IMR-90 (cell line): ENCODE measurements at places on chromosomes 11 and 22. TPM values are rescaled to one million over a fixed set of nuclear protein-coding genes. Genes with fewer than 3 reads are reported as not detected.

GPHA2 gene
- polyA plus RNA-seq, result not detected in 2 replicates

SLC43A3 gene
- polyA plus RNA-seq, result 21.1 and 22.0 TPM in 2 replicates

PHETA2 gene
- polyA plus RNA-seq, result 10.0 and 10.9 TPM in 2 replicates

PLEKHB1 gene
- 0.79 and 0.86 TPM in 2 replicates for polyA plus RNA-seq

CREB3L1 gene
- 76.9 and 82.3 TPM in 2 replicates for polyA plus RNA-seq

GRCh38 chr11:41659985-41660384, 200.5 kb upstream of the LRRC4C start:
- no peak for DNase-seq

- DNase-seq, result no peak
Measured at GRCh38 chr11:113818426-113818825, 38.8 kb downstream of the CLDN25 start.

DNA sequence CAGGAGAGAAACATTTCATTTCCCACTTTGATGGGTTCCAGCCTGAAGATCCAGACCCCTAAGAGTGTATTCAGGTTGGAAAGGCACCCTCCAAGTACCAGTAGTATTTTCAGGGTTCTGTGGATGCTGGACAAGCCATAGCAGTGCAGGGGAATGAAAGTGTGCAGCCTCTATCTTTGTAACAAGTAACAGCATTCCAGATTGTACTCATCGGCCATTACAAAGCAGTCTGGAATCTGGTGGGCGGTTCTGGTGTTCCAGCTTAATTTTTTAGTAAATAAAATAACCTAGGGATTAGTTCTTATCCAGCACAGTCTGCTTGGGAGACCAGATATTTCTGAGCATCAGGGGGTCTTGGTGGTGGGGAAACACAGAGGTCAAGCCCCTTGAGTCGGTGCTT, 22.6 kb downstream of the APLNR start:
- peak; percentile 86 for DNase-seq

- DNase-seq, result no peak
Measured at GRCh38 chr22:27992294-27993165, 73.5 kb upstream of the PITPNB start.

GRCh38 chr11:93530468-93530826, 12.7 kb downstream of the SMCO4 start:
- no peak for DNase-seq

DNA sequence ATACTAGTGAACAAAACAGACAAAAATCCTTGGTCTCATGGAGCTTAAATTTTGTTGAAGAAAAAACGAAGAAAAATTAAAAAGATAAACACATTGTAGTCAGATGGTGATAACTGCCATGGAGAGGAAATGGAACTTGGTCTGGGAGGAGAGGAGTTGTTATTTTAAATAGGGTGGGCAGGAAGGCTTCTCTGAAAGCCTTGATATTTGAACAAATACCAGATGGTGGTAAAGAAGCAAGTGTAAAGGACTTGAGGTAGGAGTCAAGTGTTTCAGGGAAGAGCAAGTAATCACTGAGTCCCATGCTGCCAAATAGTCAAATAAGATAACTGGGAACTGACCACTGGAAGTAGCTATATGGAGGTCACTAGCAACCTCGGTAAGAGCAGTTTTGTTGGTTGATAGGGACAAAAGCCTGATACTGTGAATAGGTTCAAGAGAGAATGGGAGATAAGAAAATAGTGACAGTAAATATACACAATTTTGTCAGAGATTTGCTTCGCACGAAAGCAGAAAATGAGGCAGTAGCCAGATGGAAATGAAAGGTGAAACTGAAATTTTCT, 55.1 kb downstream of the SESN3 start:
- DNase-seq, result no peak

DNA sequence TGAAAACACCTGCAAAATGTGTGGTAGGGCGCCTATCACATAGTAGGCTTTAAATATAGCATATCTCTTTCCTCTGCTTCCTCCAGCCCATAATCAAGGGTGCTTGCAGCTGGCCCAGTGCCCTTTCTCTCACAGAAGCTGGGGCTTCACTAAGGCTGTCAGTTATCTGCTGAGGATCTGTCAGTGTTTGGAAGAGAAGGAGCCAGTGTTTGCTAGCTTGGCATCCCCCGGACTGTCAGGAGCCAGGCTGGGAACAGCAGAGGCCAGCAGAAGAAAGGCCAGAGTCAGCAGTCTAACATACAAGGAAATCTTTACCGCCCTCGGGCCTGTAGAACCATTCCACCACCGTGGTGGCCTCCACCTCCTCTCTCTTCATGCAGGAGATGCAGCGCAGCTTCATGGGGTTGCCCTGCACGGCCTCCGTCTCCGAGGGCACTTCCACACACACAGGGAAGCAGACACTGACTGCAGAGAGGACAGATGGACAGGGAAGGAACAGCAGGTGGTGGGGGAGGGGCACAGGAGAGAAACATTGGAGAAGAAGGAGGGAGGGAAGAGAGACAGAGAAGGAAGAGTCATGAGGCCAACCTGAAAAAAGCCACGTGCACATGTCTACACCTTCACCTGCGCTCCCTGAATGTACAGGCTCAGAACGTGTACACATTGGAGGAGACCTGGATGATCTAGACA, 9.0 kb downstream of the SCN3B start:
- no peak for DNase-seq

DNA sequence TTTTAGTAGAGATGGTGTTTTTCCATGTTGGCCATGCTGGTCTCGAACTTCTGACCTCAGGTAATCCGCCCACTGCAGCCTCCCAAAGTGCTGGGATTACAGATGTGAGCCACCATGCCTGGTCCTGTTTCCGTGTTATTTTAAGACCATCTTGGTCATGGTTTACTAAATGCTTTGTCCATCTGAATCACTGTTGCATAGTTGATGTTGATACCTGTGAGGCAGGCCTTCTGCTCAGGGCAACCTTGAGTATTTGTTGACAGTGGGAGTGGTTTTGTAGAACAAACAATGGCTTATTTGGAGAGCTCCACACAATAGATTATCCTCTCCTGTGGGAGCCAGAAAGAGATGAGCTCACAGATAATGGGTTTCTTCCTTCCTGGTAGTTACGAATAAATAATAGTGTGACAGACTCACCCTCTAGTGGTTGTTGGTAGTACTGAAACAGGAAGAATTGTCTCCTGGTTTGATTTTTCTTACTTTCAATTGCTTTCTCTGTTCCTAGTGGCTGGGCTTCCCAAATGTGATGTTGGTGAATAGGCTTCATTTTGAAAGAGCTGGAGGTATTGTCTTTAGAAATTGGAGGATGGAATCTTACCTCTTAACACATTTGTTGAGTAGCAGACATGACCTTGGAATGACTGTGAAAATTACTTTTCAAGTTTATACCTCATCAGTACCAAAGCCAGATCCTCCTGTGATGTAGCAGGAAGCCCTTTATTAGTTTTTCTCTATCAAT, 39.0 kb downstream of the CTNND1 start:
- peak; percentile 74 for DNase-seq

DNA sequence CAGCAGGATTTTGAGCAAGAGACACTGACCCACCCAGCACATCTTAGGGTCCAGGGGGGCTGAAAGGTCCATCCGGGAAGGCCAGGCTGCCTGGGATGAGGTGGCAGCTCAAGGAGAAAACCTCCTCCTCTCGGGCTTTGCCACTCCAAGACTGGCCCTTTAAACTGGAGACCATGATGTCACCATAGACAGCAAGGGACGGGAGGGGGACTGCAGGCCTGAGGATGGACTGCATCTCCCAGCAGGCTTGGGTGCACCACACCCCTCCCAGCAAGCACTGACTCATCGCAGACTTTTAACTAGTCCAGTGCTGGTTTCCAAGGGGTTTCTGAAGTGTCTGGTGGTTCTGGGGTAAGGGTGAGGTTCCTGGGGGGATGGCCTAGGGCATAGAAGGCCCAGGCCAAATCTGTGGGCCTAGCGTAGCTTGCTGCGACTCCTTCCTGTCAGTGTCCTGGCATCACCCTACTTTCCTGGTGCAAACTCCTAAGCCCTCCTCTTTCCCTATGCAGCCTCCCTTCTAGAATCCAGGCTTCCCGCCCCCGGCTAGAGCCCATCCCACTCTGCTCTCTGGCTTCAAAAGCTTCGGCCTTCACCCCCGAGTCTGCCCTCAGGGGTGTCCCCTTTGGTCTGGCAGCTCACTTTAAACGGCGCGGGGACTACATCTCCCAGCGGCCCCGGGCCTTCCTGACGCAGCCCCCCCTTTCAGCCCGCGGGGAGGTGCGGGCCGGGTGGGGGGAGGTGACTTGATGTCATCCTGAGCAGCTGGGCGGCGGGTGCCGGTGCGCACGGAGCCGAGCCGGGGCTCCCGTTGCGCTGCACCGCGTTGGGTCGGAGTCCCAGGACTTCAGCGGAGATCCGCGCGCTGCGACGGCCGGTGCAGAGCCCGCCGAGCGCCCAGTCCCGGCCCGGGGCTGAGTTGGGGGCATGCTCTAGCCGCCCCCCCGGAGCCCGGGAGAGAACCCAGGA, at the start of gene PPP2R5B:
TSS of gene PPP2R5B (plus strand) at position 746 of the 966 bp plus-strand sequence. CDS start 1,046 bp downstream, outside the sequence.
- DNase-seq, result peak; percentile 94

DNA sequence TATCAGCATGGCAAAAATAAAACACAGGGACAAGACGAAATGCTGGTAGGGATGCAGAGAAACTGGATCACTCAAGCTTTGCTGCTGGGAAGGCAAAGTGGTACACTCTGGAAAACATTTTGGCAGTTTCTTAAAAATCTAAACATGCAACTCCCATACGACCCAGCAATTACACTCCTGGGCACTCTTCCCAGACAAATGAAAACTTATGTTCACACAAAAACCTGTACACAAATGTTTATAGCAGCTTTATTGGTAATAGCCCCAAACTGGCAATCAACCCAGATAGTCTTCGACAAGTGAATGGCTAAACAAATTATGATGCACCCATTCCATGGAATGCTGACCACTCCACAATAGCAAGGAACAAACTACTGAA, 35.8 kb upstream of the PRR5 start:
- DNase-seq, result no peak

- peak; percentile 63 for DNase-seq
Measured at GRCh38 chr11:91296629-91297028, 928.0 kb upstream of the FAT3 start.

GRCh38 chr11:11252403-11252802, 100.6 kb downstream of the CSNK2A3 start:
- no peak for DNase-seq

DNA sequence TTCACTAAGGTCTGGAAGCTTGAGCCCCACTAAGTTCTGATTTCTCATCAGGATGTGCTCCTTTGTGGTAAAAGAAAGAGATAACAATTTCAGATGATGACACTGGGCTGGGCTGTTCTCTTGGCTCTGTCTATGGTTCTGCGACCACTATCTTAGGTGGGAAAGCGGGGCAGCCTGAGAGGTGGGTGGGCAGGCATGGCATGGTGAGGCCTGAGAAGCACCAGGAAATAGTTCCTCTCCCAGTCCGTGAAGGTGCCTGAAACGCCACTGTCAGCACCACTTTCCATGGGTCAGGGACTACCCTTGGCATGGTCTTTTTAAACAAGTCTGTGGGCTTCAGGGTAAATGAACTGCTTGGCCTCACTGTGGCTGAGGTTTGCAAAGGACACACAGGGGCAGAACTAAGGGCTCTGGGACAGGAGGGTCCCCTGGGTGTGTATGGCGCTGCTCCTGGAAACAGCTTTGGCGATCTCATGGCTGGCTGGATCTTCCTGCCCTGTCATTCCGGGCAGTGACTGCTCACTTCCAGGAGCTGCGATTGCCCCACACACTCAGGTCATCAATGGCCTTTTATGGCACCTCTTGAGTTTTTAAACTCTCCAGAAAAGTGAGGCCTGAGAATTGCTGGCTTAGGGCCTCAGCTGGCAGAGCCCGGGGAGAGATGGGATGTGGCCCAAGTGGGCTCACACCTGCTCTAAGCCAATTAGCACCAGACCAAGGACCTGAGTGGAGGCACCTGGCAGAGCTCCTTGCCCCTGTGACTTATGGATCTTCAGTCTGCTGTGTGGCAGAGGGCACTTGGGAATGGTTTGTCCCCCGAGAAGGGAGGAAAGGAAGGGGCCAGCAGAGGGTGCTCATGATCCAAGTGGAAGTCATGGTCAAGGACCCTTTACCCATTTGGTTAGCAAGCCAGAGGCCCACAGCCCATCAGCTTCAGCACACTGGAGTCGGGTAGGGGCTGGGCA, 55.6 kb upstream of the LYVE1 start:
- DNase-seq, result peak; percentile 37

DNA sequence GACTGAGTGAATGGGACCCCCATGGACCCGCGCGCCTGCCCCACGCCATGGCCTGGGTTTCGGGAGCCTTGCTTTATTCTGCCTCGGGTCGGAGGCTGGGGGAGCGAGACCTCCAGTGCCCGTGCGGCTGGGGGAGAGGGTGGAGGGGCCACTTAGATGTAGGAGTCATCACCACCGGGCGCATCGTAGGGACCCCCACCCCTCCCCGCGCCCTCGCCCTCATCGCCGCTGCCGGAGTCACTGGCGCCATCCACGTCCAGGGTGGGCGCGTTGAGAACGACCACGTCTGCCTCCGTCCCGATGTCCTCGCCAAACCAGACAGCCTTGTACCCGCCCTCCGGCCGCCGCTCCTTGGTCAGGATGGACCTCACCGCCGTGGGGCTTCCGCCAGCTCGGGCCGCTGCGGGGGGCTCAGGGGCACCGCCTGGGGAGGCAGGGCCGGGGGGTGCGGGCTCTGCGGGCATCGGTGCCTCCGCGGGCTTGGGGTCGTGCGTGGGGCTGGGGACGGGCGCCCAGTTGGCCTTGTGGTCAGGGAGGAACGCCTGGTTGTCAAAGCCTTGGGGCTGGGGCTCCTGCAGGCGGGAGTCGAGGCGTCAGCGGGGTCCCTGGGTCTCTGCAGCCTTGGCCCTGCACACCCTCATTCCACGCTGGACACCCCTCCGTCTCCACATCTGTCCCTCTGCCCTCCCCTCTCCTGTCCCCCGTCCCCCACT, 1.6 kb upstream of the IRF7 start:
- DNase-seq, result no peak

GRCh38 chr11:63911440-63911839, 5.5 kb downstream of the RCOR2 start:
- DNase-seq, result no peak

- DNase-seq, result peak; percentile 54
Measured at GRCh38 chr11:36257351-36257750, 31.9 kb downstream of the COMMD9 start.

DNA sequence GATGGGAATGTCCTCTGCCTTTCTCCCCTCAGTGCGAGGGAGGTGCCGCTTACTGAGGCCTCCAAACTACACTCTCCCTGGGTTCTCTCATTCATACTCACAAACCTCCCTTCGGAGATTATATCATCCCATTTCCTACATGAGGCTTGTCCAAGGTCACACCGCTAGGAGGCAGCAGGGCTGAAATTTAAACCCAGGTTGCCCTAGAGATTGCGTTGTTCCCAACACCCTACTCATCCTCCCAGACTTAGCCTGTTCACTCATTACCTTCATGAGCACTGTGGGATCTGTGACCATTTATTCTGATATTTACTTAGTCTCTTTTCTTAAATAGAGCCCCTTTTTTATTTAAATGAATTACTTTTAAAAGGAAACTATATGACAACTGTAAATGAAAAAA, 31.1 kb downstream of the SDHAF2 start:
- no peak for DNase-seq

- DNase-seq, result no peak
Measured at GRCh38 chr11:48366365-48366764, at the start of gene OR4C5. Gene OR4C5, minus strand, starts transcription at chr11:48366465. Its CDS starts 0 bp downstream, at chr11:48366465.

GRCh38 chr11:36471577-36471976, 38.5 kb downstream of the TRAF6 start:
- DNase-seq, result no peak
